Gastroesophageal sphincter (tissue), 4 donors: ENCODE measurements at places on chromosomes 3 and 15.

- ATAC-seq = no peak
Observed at GRCh38 chr15:64361259-64361658, 5.3 kb upstream of the CSNK1G1 start.

DNA sequence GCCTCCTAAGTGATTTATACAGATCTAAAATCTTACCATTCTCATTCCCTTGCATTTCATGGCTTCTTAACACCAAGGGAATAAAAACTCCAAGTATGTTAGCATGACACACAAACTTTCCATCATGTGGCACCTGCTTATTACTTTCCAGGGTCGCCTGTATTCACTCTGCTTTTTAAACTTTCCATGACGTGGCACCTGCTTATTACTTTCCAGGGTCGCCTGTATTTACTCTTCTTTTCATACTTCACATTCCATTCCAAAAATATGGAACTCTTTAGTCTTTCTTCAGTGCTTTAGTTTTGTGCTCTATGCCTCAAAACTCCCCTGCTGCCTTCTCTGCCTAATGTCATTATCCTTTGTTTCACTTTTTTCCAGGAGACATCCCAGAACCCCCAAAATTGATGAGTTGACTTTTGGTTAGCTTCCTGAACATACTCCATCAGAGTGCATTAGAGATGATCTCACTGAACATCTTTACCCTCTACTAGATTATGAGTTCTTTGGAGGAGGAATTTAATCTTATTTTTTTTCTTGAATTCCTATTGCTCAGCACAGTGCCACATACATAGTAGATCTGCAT is 47.0 kb downstream of the CALML4 start:
- ATAC-seq = peak; percentile 86

DNA sequence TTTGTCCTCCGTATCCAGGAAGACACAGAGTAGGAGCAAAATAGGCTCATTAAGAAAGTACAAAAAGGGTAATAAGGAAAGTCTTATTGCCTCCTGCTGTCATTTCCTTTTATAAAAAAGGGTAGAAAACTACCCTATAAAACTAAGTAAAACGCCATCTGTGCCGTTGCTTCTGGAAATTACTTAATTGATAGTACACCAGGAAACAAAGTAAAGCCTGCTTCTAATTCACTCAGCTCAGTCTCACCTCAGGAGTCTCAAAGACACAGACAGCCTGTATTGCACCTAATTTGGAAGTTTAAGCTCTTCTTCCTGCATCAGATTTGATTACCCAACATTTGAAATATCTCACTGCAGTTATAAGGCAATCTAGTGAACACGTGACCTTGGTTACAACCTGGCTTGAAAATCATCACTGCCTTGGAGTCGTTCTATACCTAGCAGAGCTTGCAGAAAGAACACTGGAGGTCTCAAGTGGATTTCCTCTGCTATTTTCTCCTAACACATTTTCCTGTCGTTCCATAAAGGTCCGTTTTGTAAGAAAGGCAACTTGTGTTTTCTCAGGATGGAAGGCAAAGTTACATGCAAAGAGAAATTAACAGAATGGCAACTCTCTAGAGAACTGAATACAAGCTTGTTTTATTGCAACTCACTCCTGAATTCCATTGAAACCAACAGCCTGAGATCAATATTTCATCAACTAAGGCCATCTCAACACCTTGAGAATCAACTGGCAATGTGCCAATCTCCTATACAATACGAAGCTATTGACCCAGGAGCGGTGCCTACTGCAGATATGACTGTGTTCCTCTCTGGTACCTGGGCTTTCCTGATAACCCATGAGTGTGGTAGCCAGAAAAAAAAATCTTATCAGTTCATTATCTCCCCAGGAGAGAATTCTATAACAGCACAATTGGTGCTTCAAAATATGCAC is 203.3 kb upstream of the LMCD1 start:
- no peak for ATAC-seq

GRCh38 chr3:193800138-193801043 is 207.4 kb downstream of the OPA1 start:
- no peak for ATAC-seq

GRCh38 chr15:68484696-68485400 is 52.9 kb upstream of the ITGA11 start:
- peak; percentile 42 for ATAC-seq

GRCh38 chr3:38940394-38940793 is 111.3 kb downstream of the SCN11A start:
- no peak for ATAC-seq

- ATAC-seq = no peak
Observed at GRCh38 chr3:57826245-57826951, 70.3 kb downstream of the SLMAP start.
